ENCODE measurements at places on chromosomes 5 and 9.

GRCh38 chr9:128280084-128280622 lies 4.1 kb downstream of the SWI5 start:
- no peak for DNase-seq

- DNase-seq, result no peak
Observed at GRCh38 chr5:78472469-78473106, 112.2 kb downstream of the SCAMP1 start.

DNA sequence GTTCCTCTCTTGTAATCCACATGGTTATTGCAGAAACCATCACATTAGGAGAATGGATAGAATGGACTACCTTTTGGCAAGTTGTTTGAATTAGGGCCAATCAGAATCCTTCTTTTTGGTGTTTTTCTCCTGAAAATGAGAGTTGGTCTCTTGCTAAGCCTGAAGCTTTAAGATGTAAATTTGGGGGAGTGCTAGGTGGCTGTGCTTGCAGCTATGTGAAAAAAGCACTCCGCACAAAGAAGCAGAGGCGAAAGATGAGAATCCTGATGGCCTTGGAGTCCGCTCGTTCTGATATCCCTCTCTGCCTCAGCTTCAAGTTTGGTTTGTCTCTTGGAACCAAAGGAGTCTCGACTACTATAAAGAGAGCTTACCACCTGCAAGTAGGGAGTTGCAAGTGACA lies 63.6 kb downstream of the INIP start:
- no peak for DNase-seq

- no peak for DNase-seq
Observed at GRCh38 chr5:6733411-6734242, 20.4 kb downstream of the TENT4A start.
